Right lobe of liver (tissue), 6 donors: ENCODE measurements at places on chromosomes 2 and 18. TPM values are rescaled to one million over a fixed set of nuclear protein-coding genes. Genes with fewer than 3 reads are reported as not detected.

The ADAM23 gene
- total RNA-seq = 0.07 TPM

The SGPP2 gene
- total RNA-seq = 0.14 TPM

The RAMP1 gene
- 10.1 TPM for total RNA-seq

The CHRND gene
- total RNA-seq = not detected

The EVX2 gene
- total RNA-seq = not detected

The TCF7L1 gene
- 8.8 TPM for total RNA-seq

The HOXD9 gene
- total RNA-seq = not detected

The GAREM2 gene
- total RNA-seq = 0.23 TPM

The DYNC2LI1 gene
- total RNA-seq = 5.8 TPM

The BCL11A gene
- 0.80 TPM for total RNA-seq

The ALPI gene
- 0.25 TPM for total RNA-seq

The CRYGB gene
- not detected for total RNA-seq

The CTLA4 gene
- total RNA-seq = not detected

The CMPK2 gene
- 4.7 TPM for total RNA-seq

The ALPP gene
- total RNA-seq = not detected

The CCDC150 gene
- 4.1 TPM for total RNA-seq

The DLX2 gene
- total RNA-seq = not detected

The SP140 gene
- total RNA-seq = 0.57 TPM

The RBMS1 gene
- 13.0 TPM for total RNA-seq

The SULT1C4 gene
- total RNA-seq = 1.2 TPM

The ADD2 gene
- total RNA-seq = 0.11 TPM

The IL1RL2 gene
- total RNA-seq = 1.6 TPM

The CAVIN2 gene
- total RNA-seq = 17.5 TPM

The PLGLB2 gene
- 299 TPM for total RNA-seq

The MERTK gene
- total RNA-seq = 13.1 TPM
